ENCODE measurements at places on chromosomes 16 and 17.

GRCh38 chr16:30534368-30535105, at the start of gene ZNF747:
Gene ZNF747 (minus strand): TSS chr16:30534858. CDS start chr16:30534679, 179 bp downstream.
- no peaks in the 10 kb centered on the region for H3K27me3 ChIP-seq
- peak within 1 kb of the TSS; percentile 82 for H3K4me3 ChIP-seq
- H3K36me3 ChIP-seq, result no peaks in the 10 kb centered on the region
- H3K4me1 ChIP-seq, result peaks cover 23% of the 10 kb centered on the region
- peak within 1 kb of the TSS; percentile 95 for H3K27ac ChIP-seq

GRCh38 chr16:57618296-57619132, 9.9 kb upstream of the ADGRG1 start:
- no peak overlapping the region for H3K4me3 ChIP-seq
- no peaks in the 10 kb centered on the region for H3K36me3 ChIP-seq
- no peak overlapping the region for H3K27ac ChIP-seq
- peaks cover 3% of the 10 kb centered on the region for H3K4me1 ChIP-seq
- no peaks in the 10 kb centered on the region for H3K27me3 ChIP-seq
- DNase-seq, result no peak

GRCh38 chr16:81686391-81687130, 92.5 kb upstream of the PLCG2 start:
- H3K27ac ChIP-seq, result peak overlapping the region; percentile 22
- H3K4me3 ChIP-seq, result no peak overlapping the region
- DNase-seq, result no peak
- no peaks in the 10 kb centered on the region for H3K36me3 ChIP-seq

DNA sequence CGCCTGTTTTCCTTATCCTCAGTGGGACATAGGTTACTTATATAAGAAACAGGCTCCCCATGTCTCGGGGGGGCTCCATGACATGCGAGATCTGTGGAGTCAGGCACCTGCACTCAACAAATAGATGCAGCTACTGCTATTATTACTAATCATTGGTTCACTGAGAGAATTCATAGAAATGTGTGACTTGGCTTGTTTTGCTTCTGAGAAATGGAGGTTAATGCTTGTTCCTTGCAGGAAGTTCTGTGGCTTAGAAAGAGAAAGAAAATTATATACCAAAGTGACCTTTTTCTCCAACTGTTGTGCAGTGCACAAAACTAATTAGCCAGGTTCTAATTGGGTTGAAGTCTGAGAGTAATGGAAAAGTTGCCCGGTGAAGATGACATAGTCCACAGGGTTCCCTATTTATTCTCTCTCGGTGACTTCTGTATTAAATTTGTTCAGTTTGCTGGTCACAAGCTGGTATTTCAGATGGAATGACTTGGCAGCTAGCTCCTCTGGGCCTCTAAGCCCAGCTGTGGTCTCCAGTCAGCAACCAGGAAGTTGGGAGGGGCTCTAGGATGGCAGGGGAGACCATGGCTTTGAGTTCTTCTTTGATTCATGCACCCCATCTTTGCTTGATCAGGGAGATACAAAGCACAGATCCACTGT, 17.6 kb upstream of the MAF start:
- H3K4me1 ChIP-seq, result no peaks in the 10 kb centered on the region
- no peaks in the 10 kb centered on the region for H3K27me3 ChIP-seq
- no peak overlapping the region for H3K27ac ChIP-seq
- no peak for DNase-seq

DNA sequence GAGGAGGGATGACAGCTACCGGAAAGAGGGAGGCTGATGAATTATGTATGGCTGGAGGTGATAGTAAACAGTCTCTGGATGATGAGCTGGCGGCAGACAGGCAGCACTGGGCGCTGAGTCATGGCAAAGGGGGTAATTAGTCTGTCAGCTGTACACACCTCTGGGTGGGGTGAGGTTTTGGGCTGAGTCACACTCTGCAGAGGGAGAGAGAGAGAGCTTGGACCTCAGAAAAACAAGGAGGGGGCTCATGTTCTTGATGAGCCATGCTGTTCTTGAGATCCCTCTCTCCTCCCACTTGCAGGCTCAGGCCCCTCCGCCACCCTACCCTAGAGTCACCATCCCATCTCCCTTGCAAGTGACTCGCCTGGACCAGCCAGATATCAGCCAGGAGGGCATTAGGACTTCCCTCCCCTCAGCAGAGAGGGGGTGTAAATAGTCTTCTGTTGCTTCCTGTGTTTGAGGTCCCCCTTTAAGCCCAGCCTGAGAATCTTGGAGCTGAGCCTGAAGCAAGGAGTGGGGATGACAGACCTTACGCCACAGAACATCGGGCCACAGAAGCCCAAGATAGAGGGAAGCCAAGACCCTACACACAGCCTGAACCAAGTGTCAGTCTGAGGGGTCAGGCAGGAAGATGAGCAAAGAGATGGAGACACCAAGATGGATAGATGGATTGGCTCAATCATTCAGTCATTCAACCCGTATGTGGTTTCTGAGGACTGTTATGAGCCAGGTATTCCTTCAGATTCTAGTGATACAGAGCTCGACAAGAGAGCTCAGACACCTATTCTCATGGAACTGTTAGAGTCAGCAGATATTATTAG, 383.2 kb upstream of the CCL2 start:
- no peak overlapping the region for H3K27ac ChIP-seq
- no peak for DNase-seq
- no peaks in the 10 kb centered on the region for H3K36me3 ChIP-seq
- no peaks in the 10 kb centered on the region for H3K4me1 ChIP-seq
- no peak overlapping the region for H3K4me3 ChIP-seq

DNA sequence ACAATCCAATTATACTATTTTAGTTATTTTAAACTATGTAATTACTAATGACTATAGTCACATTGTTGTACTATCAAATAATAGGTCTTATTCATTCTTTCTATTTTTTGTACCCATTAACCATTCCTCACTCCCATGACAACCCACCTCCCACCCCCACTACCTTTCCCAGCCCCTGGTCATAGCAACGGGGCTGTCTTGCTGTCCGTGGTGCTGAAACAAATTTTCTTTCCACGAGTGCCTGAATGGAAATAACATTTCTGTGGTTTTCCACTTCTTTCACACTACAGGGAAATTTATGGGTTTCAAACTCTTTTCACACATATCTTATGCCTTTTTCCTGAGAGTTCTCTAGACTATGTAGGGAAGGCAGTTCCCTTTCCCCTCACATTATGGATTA, 326.6 kb downstream of the PHKB start:
- no peak overlapping the region for H3K27ac ChIP-seq
- no peak overlapping the region for H3K4me3 ChIP-seq
- DNase-seq, result no peak
- no peaks in the 10 kb centered on the region for H3K27me3 ChIP-seq
- no peaks in the 10 kb centered on the region for H3K4me1 ChIP-seq
- no peaks in the 10 kb centered on the region for H3K36me3 ChIP-seq

- H3K4me3 ChIP-seq, result no peak overlapping the region
- H3K4me1 ChIP-seq, result peaks cover 4% of the 10 kb centered on the region
- H3K27ac ChIP-seq, result no peak overlapping the region
These were observed 20.4 kb downstream of the ACTG1 start for GRCh38 chr17:81492202-81492601.

- no peak for DNase-seq
- no peaks in the 10 kb centered on the region for H3K27me3 ChIP-seq
- H3K36me3 ChIP-seq, result no peaks in the 10 kb centered on the region
- H3K27ac ChIP-seq, result no peak overlapping the region
These were observed 950.8 kb upstream of the SOX9 start for GRCh38 chr17:71170070-71170469.

- H3K27ac ChIP-seq, result no peak overlapping the region
- no peaks in the 10 kb centered on the region for H3K36me3 ChIP-seq
- DNase-seq, result peak; percentile 10
- H3K4me1 ChIP-seq, result no peaks in the 10 kb centered on the region
These were observed 112.1 kb downstream of the UTP18 start for GRCh38 chr17:51372345-51373004.

GRCh38 chr17:50035421-50035879, 20.5 kb upstream of the ITGA3 start:
- H3K4me1 ChIP-seq, result no peaks in the 10 kb centered on the region
- H3K36me3 ChIP-seq, result no peaks in the 10 kb centered on the region

DNA sequence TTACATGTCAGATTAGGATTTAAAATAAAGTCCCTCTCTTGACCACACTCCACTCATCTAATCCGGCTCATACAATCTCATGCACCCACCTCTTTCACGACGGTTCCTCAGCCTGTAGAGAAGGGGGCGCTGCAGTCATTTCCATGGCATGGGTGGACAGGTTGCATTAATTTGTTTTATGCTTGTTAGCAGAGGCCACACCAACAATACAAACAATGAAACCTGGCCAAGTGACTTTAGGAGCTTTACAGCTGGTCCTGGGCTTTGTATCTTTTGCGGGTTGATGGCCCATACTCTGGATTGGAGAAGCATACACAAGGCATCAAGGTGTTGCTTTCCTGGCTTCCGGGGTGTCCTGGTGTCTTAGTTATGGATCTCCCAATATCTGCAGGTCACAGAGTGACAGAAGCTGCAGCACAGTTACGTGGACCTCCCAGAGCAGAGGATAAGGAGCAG, 9.7 kb upstream of the SNF8 start:
- H3K4me3 ChIP-seq, result no peak overlapping the region
- H3K4me1 ChIP-seq, result no peaks in the 10 kb centered on the region
- H3K36me3 ChIP-seq, result no peaks in the 10 kb centered on the region
- no peak for DNase-seq
- H3K27ac ChIP-seq, result no peak overlapping the region

- no peaks in the 10 kb centered on the region for H3K36me3 ChIP-seq
- no peak overlapping the region for H3K4me3 ChIP-seq
- no peak overlapping the region for H3K27ac ChIP-seq
- no peaks in the 10 kb centered on the region for H3K4me1 ChIP-seq
- no peak for DNase-seq
These were observed 7.9 kb downstream of the KLHDC4 start for GRCh38 chr16:87757841-87758426.

GRCh38 chr16:82671741-82672140, 45.0 kb downstream of the CDH13 start:
- H3K4me3 ChIP-seq, result no peak overlapping the region
- H3K27ac ChIP-seq, result no peak overlapping the region
- peaks cover 7% of the 10 kb centered on the region for H3K4me1 ChIP-seq

- DNase-seq, result no peak
- no peaks in the 10 kb centered on the region for H3K36me3 ChIP-seq
- peak overlapping the region; percentile 95 for H3K27ac ChIP-seq
- H3K4me3 ChIP-seq, result peak overlapping the region; percentile 69
These were observed 690 bp downstream of the NDE1 start for GRCh38 chr16:15650698-15651171.
